Renal cortical epithelial cell (primary cell): ENCODE measurements at places on chromosomes 12 and 14.

- no peak for DNase-seq
Observed at GRCh38 chr14:93654599-93654998, 133.7 kb downstream of the PRIMA1 start.

GRCh38 chr12:1533205-1533601 lies 61.2 kb downstream of the FBXL14 start:
- peak; percentile 22 for DNase-seq

GRCh38 chr12:67137256-67137655 lies 131.9 kb upstream of the CAND1 start:
- DNase-seq: peak; percentile 79

DNA sequence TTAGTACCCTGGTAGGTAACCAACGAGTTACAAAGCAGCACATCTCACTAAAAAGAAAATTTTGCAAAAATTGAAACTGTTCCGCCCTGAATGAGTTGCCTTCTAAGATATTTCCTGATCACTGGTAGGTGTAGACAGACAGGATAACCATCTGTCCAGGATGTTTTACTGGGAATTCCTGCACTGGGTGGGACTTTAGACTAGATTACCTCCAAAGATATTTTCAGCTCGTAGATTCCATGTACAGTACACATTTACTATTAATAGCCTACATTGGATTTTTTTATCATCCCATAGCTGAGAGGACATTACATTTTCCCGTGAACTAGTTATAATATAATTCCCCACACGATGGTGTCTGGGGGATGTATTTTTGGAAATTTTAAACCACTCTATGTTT lies 139.6 kb downstream of the DYRK2 start:
- DNase-seq: no peak
